ENCODE measurements at places on chromosomes 16 and 17.

- no peak for DNase-seq
Observed at GRCh38 chr17:4544135-4544950, 10.8 kb downstream of the MYBBP1A start.

DNA sequence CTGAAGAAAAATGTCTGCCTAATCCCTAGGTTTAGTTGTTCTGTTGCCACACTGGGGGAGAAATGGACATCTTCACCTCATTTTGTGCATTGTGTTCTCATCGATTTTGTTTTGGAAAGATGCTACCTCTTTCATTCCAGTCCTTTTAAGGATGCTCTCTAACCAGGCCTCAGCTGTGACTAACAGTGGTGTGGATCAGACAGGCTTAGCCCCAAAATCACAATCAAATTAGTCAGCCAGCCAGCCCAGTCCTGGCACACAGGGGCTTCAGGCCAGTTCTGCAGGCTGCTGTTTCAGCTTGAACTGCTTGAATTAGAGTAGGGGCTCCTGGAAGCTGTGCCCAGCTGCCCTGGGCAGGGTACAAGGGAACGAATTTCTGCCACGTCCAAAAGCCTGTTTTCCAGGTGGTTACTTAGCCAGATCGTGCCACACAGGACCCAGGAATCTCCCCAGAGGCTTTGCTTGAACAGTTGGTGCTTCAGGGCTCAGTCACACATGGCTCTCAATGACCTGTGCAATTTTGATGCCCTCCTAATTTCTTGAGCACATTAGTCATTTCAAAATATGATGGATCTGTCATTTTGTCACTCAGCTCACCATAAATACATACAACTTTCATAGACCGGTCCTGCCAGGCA lies 60.7 kb downstream of the CLEC16A start:
- peak; percentile 13 for DNase-seq

DNA sequence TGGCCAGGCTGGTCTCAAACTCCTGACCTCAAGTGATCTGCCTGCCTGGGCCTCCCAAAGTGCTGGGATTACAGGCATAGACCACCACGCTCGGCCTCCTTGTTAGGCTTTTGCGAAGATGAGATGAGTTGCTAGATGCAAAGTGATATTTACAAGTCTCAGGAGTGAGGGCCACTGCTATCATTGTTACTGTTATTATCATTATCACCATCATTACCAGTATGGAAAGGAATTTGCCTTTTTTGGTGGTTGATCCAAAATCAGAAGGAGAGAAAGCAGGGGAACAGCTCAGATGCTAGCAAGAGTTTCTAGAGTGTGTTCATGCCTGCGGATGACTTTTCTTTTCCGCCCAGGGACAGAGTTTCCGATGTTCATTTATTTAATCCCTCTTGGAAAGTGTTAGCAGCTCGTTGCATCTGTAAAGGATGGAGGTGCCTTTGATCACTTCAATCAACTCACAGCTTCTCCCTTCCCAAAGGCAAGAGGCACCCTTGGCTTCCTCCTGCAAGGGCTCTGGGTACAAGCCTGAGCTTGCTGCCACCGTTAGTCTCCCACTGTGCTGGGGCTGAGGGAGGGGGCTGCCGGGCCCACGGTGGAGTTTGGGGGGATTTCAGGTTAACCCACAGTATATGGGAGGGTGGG lies 21.6 kb downstream of the ITPRIPL2 start:
- no peak for DNase-seq

DNA sequence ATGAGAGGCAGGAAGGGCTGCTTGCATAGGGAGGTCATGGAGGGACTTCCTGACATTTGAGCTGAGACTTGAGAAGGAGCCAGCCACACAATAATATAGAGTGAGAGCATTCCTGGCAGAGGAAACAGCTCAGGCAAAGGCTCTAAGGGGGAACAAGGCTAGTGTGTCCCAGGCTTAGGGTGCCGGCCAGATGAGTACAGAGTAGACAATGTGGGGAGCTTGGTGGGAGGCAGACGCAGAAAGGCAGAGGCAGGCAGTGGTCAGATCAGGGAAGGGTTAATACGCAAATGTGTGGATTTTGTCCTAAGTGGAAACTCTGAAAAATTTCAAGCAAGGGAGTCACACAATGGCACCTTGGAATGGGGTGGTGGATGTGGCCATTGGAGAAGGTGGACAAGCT lies 31.3 kb downstream of the CD300LB start:
- DNase-seq, result no peak

DNA sequence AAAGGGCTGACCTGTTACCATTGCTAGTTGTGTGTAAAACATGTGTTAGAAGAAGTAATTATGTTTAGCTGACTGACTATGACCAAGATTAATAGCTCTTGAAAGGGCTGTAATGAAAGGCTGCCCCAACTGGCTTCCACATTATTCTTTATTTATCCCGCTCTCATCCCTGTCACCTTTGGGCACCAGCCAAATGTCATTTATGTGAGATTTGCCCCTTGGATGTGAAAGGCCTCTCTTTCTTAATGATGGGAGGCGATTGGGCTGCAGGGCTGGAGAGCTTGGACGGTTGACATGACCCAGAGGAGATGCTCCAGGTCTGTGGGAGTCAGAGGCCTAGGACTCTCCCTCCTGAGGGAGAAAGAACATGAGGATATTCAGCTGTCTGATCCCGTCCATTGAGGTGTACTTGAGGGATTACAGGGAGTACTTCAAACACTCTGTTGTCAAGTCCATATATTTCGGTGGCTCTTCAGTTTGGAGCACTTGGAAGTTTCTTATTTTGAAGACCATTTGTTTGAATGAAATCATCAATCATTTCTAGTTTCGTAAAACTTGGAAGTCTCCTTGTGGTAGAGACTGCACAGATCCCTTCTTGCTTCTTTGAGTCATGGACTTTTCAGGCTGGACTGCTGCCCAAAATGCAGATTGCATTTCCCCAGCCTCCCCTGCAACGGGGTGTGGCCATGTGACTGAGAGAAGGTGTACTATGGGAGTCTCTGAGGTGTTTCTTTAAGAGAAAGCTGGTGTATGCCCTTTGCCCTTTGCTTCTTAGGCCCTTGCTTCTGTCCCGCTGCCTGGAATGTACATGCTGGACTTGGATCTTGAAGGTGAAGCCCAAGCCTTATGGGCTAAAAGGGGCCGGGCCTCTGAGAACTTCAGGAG lies 51.3 kb downstream of the FTO start:
- no peak for DNase-seq

DNA sequence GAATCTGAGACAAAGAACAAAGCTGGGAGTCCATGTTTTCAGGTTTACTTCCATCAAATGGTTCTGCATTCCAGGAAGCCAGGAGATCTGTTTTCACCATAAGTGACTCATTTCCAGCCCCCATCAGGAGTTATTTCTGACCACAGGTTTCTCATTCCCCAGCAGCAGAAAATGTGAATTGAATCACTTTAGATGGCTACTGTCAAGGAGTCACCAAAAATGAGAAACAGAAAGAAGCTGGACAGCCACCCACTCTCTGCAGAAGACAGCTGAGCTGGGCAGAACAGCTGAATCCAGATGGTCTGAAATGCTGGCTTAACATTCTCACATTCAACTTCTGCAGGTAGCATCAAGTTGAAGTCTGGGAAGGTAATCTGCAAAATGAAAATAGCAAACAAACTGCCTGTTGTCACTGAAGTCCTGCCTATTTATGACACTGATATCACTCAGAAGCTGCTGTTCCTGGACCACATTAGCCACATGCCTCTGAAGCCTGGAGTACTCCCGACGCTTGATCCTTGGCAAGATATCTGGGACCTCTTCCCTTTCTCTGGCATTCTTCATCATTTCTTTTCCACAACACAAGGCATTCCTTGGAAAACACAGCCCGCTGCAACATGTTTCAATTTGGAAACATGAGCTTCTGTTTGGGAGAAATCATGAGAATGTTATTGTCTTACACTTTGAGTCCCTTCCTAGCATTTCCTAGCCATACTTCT lies 15.3 kb downstream of the CCL11 start:
- no peak for DNase-seq

- no peak for DNase-seq
Observed at GRCh38 chr16:57462978-57463362, 491 bp downstream of the POLR2C start.

DNA sequence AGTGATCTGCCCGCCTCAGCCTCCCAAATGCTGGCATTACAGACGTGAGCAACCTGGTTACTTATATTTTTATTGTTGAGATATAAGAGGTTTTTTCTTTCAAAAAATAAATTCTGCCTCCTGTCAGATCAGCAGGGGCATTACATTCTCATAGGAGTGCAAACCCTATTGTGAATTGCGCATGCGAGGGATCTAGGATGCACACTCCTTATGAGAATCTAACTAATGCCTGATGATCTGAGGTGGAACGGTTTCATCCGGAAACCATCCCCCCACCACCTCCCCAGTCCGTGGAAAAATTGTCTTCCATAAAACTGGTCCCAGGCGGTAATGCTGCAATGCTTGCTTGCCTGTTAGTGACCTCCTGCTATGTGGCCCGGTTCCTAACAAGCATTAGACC lies 7.5 kb upstream of the CNEP1R1 start:
- DNase-seq, result no peak

- DNase-seq, result no peak
Observed at GRCh38 chr17:10435096-10435495, 13.3 kb upstream of the MYH8 start.

GRCh38 chr16:73329358-73330286 lies 281.7 kb upstream of the ZFHX3 start:
- DNase-seq, result no peak

GRCh38 chr16:19505600-19506303 lies 16.1 kb downstream of the GDE1 start:
- no peak for DNase-seq

GRCh38 chr17:76735006-76735405 lies 2.1 kb downstream of the SRSF2 start:
- no peak for DNase-seq

DNA sequence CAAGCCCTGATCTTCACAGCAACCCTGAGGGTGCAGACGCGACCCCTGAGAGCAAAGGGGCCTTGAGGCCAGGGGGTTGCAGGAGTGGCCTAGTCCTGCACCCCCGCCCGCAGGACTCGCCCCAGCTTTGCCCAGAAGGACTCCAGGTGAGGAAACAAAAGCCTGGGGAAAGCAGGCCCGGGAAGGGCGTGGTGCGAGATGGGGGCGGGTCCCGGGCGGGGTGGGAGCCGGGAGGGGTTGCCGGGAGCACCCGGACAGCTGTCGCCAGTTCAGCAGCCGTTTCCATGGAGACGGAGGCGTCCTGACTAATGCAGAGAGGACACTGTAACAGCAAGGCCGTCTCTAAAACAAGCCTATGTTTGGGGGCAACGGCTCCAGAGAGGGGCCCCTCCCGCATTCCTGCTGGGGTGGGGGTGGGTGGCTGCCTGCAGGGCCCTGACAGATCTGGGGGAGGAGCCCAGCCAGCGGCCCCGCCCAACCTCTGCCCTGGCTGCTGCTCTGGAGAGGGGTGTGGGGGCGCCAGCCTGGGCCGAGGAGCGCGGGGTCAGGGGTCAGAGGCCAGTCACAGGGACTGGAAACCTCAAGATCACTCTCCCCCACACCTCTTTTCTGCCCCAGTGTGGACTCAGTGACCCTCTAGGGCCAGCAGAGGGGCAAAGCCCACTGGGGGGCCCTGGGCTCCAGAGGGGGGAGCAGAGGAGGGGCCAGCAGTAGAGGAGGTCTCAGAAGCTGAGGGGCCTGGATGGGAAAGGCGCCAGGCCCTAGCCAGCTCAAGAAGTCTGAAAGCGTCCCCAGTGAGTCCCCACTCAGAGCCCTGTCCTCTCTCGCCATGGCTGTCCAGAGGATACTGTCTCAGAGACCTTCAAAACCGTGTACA lies 3.1 kb upstream of the TPPP3 start:
- no peak for DNase-seq

- no peak for DNase-seq
Observed at GRCh38 chr17:38779965-38780752, 19.2 kb downstream of the PIP4K2B start.

DNA sequence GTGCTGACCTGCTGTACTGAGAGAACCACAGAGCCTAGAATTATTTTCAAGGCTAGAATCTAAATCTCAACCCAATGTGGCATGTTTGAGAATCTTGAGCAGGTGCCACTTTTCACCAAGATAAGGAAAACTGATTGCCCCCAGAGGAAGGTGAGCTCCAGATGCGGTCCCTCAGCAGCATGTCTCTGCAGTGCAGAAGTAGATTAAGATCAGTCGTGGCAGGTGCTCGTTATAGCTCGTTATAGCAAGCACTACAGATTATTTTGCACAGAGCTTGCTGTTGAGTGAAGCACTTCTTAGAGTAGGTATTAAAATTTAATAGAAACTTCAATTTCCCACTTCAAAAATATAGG lies 176.0 kb downstream of the AATF start:
- DNase-seq, result no peak

- DNase-seq, result no peak
Observed at GRCh38 chr17:83115202-83115651, 35.8 kb downstream of the METRNL start.

- no peak for DNase-seq
Observed at GRCh38 chr16:17972460-17972943, 364.0 kb downstream of the NPIPA8 start.

- peak; percentile 100 for DNase-seq
Observed at GRCh38 chr17:75033346-75034235, 13.2 kb downstream of the ATP5PD start.

DNA sequence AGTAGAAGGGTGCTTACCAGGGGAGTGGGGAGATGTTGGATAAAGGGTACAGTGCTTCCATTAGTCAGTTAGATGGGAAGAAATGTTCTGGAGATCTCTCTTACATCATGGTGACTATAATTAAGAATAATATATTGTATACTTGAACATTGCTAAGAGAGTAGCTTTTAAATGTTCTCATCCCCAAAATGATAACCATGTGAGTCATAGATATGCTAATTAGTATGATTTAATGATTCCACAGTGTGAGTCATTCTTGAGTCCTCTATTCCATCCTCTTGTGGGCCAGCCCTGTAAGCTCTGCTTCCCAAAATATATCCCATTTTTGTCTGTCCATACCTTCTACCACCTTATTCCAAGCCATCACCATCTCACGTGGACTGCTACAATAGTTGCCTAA lies 80.6 kb upstream of the CDH11 start:
- DNase-seq, result no peak

DNA sequence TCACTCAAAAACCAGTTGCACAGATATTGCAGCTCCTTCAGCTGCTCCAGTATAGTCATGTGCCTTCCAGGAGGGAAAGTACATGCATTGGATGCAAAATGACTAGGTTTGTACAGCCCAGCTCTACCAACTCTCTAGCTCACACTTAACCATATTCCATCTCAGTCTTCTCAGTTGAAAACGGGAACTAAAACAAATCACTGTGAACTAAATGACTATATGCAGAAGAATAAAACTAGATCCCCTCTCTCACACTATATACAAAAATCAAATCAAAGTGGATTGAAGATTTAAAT lies 24.9 kb downstream of the DCUN1D3 start:
- DNase-seq, result no peak

- peak; percentile 67 for DNase-seq
Observed at GRCh38 chr17:32523017-32523680, 36.4 kb downstream of the CDK5R1 start.

DNA sequence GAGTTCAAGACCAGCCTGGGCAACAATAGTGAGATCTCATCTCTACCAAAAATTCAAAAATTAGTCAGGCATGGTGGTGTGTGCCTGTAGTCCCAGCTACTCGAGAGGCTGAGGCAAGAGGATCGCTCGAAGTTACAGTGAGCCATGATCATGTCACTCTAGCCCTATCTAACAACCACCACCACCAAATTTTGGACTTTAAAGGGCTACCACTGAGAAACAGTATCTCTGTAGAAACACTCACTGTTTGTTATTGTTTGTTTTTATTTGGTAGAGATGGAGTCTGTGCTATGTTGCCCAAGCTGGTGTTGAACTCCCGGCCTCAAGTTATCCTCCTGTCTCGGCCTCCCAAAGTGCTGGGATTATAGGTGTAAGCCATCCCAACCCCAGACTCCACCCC lies 1.3 kb upstream of the UBALD2 start:
- no peak for DNase-seq
